Stimulated activated CD8-positive, alpha-beta memory T cell treated with anti-CD3 and anti-CD28 coated beads, Interleukin-15, amount 100 ng/mL, for 48 hours (primary cell): ENCODE measurements at places on chromosomes 6 and 20.
A peak's percentile ranks its signal among the peaks of the same experiment; 100 is the strongest.

GRCh38 chr20:29874476-29875202, 1382.8 kb upstream of the DEFB115 start:
- DNase-seq: no peak

DNA sequence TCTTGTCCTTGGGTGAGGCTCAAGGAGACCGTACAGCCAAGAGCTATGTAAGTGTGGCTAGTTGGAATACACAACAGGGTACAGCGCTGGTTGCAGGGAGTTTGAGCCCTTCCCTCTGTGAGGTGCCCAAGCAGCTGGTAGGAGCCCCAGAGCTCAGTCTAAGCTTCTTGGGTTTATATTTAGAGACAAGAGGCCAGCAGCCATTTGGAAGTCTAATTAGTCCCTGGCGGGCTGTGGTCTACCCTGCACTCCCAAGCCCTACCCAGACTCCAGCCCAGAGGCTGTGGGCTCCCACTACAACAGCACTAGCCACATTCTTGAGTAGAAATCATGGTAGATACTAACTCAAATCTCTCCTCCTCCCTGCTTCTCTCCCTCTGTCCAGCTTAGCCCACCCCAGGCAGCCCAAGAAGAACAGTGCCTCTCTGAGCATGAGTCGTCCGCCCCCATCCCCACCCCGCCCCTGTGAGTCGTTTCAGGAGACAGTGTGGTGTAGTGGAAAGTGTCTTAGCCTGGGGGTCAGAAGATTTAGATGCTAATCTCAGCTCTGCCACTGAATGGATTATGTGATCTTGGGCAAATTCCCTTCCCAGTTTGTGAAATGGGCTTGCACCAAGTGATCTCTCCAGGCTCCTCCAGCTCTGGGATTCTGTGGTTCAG, 37.8 kb downstream of the EIF2S2 start:
- DNase-seq: peak; percentile 27

DNA sequence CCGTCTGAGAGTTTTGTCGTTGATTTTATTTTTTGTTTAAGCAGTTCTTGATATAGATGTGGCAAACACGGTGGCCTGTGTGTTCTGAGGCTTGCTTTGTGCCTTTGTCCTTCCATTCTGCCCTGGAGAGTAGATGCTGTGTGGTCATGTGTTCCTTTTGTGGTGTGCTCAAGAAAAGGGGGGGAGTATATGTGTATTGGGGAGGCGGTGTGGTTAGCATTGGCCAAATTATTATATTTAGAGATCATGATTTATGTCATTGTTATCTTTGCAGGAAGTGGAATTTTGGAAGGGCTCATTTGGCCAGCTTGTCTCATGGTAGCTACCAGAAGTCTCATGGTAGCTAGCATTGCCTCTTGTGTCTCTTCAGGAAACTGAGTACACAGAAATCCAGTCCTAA, 16.4 kb downstream of the RREB1 start:
- DNase-seq: no peak

DNA sequence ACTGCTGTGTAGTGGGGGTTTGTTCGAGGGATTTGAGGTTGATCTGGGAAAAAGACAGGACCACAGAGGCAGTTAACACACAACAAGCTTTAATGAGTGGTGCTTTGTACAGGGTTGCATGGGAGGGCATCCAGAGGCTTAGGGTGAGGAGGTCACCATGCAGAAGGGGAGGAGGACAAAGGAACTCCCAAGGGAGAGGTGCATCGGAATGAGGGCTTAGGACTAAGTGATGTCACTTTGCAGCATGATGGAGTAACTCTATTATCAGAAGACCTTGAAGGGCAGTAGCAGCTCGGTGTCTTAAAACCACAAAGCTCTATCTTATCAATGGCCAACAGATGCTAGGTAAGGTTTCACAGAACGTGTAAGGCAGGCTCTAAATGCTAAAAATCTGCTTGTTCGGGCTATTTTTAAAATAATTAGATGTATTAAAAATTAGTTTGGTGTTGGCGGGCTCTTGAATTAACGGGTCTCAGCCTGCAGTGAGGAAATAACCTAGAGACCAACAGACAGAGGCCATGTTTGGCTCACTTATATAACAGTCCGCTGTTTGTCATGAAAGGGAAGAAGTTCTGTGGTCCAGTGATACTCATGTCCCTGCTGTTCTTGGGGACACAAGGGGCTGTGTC, 37.9 kb downstream of the MAN1A1 start:
- no peak for DNase-seq
